ENCODE measurements at places on chromosomes 4 and X. TPM values are rescaled to one million over a fixed set of nuclear protein-coding genes. Genes with fewer than 3 reads are reported as not detected.

The UGT8 gene
- 10.9 TPM for total RNA-seq

The PCDH10 gene
- 5.5 TPM for total RNA-seq

The HNRNPD gene
- 38.7 TPM for total RNA-seq

- no peak for DNase-seq
Observed at GRCh38 chr4:147560625-147561024, 56.6 kb upstream of the TMEM184C start.

DNA sequence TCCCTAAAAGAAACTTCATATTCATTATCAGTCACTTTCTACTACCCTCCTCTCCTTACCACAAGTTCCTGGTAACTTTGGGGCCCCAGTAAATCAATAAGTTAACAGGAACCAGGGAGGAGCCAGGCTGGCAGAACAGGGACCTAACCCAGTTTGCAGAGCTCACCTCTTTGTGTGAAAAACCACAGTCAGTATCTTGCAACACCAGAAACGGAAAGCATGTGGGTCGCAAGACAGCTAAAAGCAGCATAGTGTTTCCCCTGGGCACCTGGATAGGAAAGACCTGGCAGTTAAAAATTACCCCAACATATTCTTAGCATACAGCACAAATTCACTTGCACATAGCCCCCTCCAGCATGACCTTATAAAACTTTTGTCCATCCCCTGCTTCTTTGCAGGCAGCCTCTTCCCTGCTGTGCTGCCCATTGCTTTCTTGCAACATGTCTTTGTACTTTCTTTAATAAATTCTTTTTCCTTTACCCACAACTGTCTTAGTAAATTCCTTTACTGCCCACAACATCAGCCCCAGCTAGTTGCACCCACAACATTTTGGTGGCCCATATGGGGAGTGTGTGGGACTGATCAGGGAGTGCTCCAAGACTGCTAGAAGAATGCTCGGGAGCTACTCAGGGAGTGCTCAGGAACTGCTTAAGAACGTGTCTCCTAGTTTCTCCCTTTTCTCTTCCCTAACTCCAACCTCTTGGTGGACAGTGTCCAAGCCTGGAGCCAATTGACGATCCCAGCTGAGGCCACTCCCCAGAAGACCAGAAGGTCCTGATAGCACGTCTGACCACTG, 83.4 kb downstream of the MSN start:
- DNase-seq, result no peak

DNA sequence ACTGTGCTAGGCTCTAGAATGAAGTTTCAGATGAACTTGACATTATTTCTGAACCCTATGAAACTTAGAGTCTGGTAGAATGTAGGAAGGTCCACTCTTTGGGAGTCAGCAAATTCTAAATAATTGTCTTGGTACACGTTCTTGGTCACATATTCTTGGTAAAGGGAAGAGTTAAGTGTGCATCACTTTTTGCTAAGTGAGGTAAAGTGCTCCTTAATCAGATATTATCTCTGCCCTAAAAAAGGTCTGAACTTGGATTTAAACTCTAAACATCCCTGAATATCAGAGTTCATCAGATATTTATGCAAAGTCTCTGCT, 7.2 kb downstream of the OCIAD2 start:
- DNase-seq, result no peak

DNA sequence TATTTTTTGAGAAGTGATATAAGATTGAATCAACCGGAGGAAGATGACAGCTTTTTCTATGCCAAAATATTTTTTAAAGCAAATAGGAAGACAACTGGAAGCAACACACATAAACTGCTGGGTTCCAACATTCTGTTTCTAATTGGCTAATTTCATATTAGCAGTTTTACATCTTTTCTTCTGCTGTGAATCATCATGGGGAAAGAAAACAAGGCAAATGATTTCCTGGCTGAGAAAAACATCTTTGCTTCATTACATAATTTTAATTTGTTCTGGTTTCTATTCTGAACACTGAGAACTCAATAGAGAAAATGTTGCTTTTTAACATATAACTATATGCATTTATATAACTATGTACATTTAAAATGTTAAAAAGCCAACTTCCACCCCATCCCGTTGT, 2518.5 kb downstream of the ARAP2 start:
- DNase-seq, result no peak

DNA sequence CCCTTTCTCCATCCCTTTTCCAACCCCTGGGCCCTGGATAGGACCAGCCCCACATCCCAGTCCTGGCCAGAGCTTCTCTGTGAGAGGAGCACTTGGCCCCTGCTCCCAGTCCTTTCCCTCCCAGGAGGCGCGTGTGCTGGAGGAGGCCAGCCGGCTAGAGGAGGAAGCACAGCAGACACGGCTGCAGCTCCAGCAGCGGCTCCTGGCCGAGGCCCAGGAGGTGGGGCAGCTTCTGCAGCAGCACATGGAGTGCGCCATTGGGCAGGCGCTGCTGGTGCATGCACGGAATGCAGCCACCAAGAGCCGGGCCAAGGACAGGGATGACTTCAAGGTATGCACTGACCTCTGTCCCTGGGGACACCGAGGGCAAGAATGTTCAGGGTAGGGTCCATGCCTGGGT, 87.5 kb downstream of the EVC start:
- DNase-seq, result no peak

- peak; percentile 59 for DNase-seq
Observed at GRCh38 chrX:20361890-20362262, 95.2 kb upstream of the RPS6KA3 start.

- no peak for DNase-seq
Observed at GRCh38 chrX:38868321-38868720, 67.1 kb downstream of the MID1IP1 start.

DNA sequence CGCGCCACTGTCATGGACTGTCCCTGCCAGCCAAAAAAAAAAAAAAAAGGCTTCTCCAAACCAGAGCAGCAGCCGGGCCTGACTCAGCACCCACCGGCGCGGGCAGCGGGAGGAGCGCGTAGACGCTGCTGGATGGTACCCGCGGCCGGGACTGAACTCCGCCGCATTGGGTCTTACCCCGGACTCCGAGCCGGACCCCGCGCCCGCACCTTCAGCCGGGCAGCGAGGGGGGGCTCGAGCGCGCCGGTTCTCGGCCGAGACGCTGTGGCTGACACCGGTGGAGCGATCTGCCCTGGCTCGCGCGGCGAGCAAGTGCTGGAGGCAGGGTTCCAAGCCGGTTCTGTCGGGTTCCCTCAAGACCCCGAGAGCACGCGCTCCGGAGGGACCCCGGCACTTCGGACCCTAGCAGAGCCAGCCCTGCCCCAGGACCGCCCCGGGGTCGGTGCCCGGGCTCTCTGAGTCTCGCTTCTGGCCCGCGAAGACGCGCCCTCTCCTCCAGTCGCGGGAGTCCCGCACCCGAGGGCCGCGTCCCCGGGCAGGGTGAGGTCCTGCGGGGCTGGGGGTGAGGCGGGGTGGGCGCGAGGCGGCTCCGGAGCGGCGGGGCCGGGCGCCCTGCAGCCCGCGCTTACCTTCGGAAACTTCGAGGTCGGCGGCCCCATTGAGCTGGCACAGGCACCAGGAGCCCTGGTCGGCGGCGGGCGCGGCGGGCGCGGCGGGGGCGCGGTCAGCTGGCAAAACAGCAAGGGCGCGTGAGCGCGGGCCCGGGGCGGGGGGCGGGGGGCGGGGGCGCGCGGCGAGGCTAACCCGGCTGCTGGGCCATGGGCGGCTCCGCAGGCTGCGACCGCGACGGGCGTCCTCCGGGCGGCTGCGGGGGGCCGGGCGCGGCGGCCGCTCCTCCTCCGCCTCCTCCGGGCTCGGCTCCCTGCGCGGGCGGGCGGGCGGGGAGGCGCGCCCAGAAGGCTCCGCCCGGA, 11.8 kb upstream of the MAN2B2 start:
- DNase-seq, result no peak

DNA sequence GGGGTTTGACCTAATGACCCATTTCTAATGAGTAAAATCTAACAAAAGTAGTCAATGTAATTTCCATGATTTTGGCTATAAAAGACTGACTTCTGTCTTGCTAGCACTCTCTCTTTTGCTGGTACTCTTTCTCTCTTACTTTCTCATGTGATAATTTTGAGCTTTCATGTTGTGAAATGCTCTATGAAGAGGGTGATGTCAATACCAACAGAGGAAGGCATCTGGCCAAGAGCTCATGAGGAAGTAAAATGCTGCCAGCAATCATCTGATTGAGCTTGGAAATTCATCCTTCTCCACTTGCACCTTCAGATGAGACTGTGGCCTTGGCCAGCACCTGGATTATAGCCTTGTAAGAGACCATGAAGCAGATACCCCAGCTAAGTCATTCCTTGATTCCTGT, 347.7 kb downstream of the HS3ST1 start:
- DNase-seq, result no peak
